Renal cortical epithelial cell (primary cell): ENCODE measurements at places on chromosomes 16 and 17. TPM values are rescaled to one million over a fixed set of nuclear protein-coding genes. Genes with fewer than 3 reads are reported as not detected.
A peak's percentile ranks its signal among the peaks of the same experiment; 100 is the strongest.

ITGAL gene
- not detected in 2 replicates for total RNA-seq

TP53TG3 gene
- not detected in 2 replicates for total RNA-seq

KIF2B gene
- not detected in 2 replicates for total RNA-seq

ST6GALNAC2 gene
- 3.5 and 8.0 TPM in 2 replicates for total RNA-seq

SLC5A10 gene
- 0.50 and 0.87 TPM in 2 replicates for total RNA-seq

TEN1 gene
- total RNA-seq = 15.5 and 17.2 TPM in 2 replicates

GRCh38 chr17:68057531-68057952, 22.0 kb downstream of the KPNA2 start:
- peak; percentile 41 for DNase-seq

DNA sequence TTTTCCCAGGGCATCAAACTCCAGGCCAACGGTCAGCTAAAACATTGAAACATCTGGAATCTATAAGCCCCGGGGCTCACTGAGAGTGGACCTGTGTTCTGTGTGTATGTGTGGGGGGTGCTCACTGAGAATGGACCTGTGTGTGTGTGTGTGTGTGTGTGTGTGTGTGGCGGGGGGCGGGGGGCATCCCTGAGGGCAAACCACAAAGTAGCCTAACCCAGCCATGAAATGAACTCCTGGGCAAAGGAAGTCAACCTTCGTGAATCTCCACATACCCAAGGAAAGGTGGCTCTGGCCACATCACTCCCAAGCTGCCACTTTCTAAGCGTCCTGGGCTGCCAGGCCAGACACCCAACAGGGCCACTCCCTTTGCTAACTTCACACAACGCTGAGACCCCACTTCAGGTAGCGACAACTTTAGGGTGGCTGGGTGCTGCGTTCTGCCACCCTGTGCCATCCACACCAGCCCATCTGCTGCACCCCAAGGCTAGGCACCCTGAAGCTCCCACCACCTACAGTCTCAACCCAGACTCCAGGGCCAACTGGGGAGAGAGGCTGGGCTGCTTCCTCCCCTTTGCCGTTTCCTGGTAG, 1.6 kb downstream of the MAFG start:
- DNase-seq = no peak

GRCh38 chr16:13421726-13422125, 498.2 kb upstream of the ERCC4 start:
- no peak for DNase-seq

DNA sequence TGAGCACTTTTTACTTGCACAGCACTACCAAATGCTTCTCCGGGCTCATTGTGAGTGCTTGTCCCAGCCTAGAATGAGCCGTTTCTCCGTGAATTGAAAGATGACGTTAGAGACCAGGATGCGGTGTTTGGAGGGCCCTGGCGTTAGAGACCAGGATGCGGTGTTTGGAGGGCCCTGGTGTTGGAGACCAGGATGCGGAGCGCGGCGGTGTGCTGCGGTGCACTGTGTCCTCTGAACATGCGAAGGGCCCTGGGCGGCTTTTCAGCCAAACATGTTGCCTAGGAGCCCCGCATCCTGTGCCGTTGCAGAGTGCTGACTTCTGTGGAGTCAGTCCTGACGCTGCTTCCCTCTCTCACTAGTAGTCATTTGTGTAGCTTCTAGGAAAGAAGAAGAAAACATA, 42.7 kb downstream of the BANP start:
- DNase-seq = no peak

DNA sequence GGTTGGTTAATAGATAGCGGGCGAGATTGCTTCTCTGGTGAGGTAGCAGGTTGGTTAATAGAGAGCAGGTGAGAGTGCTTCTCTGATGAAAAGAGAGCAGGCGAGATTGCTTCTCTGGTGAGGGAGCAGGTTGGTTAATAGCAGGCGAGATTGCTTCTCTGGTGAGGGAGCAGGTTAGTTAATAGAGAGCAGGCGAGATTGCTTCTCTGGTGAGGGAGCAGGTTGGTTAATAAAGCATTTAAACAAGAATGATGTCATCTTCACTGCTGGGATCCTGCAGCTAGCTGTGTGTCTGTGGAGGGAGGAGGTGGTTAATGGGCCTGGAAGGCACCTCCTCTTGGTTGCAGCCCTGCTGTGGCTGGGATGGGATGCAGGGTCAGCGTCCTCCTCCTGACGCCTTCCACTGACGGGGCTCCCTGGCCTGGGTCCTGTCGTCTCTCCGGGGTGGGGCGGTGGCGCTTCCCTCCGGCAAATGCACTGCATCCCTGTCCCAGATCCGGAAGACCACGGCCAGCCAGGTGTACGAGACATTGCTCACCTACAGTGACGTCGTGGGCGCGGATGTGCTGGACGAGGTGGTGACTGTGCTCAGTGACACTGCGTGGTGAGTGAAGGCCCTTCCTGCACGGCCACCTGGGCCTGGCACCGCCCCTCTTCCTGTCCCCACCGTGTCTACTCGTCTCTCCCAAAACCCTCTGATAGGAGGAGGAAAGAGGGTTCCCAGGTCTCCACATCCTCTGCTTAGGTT, 99.2 kb upstream of the ZNF750 start:
- DNase-seq = no peak

DNA sequence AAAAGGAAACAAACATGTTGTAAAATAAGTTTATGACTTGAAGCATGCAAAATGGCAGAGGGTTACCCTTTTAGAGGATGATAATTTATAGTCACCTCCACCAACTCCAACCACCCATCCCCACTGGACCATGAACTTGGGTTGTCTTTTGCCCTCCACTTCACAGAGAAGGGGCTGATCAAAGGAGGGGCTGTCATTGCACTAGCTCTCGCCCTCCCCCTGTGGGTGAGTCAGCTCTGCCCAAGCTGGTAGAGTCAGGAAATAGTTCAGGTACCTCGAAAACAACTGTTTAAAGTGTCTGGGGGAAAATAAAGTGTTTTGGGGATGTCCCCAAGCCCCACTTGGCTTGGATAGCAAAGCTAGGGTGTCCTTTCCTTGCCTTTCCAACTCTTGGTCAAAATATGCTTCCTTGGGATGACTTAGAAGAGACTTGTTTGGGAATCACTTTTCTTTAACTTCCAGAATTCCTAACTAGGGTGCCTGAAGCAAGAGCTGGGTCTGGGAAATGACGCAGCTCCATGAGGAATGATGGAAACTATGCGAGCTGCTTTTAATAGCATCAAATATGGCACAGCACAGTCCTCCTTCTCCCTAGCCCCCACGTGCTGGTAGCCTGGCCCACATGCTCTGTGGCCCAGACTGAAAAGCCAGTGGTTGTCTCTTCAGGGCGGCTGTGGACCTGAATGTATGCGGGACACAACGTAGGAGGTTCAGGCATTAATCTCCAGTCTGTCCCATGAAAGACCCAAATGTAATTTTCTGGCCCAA, 40.7 kb downstream of the TBX4 start:
- DNase-seq = no peak

DNA sequence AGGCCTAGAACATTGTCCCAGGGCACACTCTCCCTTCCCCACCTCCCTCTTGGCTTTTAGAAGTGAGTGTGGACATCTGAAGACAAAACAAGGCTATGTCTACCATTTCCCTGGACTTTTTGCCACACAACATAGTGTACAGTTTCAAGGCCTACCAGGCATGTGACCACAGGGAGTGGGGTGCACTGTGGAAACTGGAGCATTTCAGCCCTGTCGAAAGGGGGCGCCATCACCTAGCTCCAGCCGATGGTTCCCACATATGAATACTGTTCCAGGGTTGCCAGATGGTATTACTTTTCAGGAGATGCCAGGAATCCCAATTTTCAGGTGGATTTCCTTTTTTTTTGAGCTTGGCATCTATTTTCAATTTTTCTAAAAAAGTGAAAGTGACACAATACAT, 140.7 kb downstream of the KATNIP start:
- no peak for DNase-seq

DNA sequence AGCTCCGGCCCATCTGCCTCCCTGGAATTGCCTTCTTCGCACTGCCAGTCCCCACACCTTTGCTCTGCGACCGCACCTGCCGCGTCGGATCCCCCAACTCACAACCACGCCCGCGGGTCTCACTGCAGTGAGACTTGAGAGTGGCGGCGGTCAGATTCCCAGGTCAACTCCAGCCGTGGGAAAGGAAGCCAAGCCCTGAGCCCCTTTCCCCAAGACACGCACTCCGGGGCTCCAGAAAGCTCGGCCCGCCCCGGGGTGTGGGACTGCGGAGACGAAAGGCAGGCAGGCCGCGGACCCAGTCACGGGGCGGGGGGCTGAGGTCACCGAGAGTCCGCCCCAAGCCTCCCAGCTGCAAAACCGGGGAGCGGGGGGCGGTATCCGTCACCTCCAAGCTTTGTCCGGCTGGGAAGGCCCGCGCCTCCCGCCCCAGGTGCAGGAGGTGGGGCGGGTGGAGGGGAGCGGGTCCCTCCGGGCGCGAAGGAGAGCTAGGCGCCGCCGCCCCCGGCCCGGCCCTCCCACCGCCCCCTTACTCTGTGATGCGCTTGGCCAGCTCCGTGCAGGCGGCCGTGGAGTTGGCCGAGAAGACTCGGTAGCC, 615 bp downstream of the PRPSAP1 start:
- no peak for DNase-seq

GRCh38 chr17:72928454-72929136, 163.9 kb downstream of the SLC39A11 start:
- peak; percentile 57 for DNase-seq

GRCh38 chr16:57986196-57986595, 14.3 kb downstream of the ZNF319 start:
- no peak for DNase-seq

DNA sequence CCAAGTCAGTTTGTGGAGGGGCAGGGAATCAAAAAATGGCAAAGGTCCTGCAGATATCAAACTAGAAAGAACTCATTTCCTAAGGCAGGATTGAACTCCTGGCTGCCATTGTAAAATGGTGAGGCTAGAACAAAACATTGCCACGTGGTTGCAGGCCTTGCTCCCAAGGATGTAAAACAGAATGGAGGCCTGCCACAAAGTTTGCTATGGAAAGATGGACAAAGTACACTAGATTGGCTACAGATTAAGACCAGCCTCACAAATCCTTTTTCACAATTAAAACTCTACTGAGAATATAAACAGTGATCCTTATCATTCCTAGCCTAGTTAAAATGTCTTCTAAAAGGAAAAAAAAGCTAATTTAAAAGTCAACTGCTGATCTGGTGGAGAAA, 30.9 kb downstream of the PHKB start:
- no peak for DNase-seq

GRCh38 chr17:44005527-44006271, 1.3 kb downstream of the NAGS start:
- DNase-seq = peak; percentile 15

- no peak for DNase-seq
Observed at GRCh38 chr16:79082970-79083369, 517.6 kb downstream of the MAF start.

- DNase-seq = no peak
Observed at GRCh38 chr17:5672141-5672540, 87.8 kb upstream of the NLRP1 start.

DNA sequence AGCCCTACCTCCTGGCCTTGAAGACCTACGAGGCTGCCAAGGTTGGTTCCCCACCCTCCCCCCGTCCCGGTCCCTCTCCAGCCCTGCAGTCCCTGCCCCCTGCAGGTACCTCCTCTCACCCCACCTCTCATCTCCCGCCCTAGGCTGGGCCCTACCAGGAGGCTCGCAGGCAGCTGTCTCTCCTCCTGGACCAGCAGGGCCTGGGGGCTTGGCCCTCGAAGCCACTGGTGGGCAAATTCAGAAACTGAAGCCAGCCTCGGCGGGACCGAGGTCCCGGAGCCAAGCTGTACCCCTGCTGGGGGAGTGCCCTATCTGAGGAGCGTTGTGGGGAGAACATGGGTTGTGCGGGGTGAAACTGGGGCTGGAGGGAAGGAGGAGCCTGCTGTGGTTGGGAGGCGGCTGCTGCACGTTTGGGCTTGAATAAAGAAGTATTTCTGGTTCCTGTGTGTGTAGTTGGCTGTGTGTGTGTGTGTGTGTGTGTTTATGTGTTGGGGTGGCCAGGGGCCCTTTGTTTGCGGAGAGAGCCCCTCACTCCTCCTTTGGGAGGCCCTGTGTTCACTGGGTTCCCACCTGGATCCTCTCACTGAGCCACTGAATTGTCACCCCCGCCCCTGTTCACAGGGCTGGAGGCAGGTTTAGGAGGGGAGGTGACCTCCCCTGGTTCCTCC, 5.9 kb downstream of the ADAD2 start:
- no peak for DNase-seq

DNA sequence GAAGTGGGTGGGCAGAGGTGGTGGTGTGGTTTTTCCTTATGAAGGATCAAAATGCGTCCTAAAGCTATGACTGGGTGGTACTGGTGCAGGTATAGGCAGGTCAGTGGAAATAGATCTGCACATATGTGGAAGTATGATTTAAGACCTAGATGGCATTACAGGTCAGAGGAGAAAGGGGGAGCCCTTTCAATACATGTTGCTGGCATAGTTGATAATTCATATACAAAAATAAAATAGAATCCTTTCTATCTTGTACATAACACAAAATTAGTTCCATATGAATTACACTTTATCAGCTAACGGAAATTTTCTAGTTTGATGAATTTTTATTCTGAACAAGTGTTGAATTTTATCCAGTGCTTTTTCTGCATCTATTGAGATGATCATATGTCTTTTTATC, 20.8 kb upstream of the PIK3R5 start:
- no peak for DNase-seq

DNA sequence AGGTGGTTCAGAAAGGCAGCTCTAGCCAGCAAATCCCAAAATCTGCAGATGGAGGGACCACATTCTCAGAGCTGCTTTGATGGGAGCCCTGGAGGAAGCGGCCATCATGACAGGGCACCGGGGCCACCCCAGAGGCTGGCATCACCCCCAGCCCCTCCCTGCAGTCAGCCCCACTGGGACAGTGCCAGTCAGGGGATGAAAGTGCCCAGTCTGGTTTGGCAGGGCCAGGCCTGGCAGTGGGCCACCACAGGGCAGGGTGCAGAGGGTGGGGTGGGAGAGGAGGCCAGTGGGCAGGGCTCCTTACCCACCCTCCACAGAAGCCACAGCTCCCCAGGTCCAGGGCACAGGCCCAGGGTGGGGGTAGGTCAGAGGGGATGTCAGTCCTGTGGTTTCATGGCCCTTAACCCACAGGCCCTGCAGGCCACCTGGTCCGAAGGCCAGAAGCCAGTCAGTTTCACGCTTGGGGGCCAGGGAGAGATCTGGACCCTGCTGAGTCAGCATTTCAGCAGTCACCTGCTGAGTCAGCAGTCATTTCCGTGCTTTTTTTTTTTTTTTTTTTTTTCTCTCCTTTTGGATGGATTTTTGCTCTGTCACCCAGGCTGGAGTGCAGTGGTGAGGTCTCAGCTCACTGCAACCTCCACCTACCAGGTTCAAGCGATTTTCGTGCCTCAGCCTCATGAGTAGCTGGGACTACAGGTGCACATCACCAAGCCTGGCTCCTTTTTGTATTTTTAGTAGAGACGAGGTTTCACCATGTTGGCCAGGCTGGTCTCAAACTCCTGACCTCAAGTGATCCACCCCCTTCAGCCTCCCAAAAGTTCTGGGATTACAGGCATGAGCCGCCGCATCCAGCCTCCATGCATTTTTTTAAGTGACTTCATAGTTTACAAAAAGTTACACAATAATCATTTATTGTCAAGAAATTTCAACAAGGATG, 10.4 kb downstream of the SLC25A10 start:
- peak; percentile 58 for DNase-seq
